ENCODE measurements at places on chromosomes 7 and 10.
A peak's percentile ranks its signal among the peaks of the same experiment; 100 is the strongest.

DNA sequence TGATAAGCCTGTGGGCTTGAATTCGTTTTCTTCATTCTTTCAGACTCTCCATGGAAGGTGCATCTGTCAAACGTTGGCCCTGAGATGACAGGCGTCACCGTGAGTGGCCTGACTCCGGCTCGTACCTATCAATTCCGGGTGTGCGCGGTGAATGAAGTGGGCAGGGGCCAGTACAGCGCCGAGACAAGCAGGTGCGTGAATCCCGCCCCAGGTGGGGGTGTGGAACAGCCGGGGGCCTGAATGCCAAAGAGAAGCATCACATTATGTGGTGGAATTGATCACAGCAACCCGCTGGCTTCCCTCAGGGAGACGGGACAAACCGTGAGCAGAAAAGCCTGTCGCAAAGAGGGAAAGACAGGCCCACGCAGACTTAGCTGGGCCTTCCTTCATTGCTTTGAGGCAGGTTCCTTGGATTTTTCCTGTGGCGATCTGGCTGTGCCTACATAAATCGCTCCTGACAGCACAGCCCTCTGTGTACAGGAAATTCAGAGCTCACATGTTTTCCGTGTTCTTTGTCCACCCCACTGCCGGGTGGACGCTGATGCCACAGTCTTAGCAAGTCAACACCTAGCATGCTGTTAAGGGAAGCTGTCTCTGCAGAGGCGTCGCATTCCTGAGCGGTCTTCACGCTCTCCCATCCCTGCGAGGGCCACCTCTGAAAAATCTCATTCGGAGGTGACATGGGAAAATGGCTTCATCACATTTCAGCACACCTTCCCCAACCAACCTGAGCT lies 671.0 kb upstream of the FOXK1 start:
- DNase-seq, result no peak

DNA sequence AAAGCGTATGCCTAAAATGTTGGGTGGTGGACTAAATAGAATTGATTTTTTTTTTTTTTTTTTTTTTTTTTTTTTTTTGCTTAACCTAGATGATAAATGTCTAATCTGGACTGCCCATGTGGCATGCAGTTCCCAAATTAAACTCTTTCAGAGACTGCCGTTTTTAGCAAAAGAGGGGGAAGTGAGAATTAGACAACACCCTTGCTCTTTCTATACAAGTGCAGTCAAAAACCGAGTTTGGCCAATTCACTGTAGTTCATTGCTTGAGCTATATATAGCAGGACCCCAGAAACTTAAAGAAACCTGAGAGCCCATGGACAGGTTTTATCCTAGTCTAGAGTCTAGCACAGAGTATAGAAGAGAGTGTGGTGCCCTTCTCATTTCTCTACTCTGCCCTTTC lies 141.9 kb downstream of the GRM3 start:
- no peak for DNase-seq

GRCh38 chr7:134995239-134996096 lies 9.2 kb downstream of the AGBL3 start:
- no peak for DNase-seq

- DNase-seq, result no peak
Measured at GRCh38 chr10:72616716-72617115, 9.2 kb downstream of the MICU1 start.

GRCh38 chr10:63646491-63646890 lies 125.3 kb downstream of the REEP3 start:
- DNase-seq, result no peak

GRCh38 chr10:12681252-12681651 lies 320.3 kb downstream of the CCDC3 start:
- no peak for DNase-seq

- DNase-seq, result peak; percentile 70
Measured at GRCh38 chr7:81499262-81500116, 270.4 kb downstream of the HGF start.

DNA sequence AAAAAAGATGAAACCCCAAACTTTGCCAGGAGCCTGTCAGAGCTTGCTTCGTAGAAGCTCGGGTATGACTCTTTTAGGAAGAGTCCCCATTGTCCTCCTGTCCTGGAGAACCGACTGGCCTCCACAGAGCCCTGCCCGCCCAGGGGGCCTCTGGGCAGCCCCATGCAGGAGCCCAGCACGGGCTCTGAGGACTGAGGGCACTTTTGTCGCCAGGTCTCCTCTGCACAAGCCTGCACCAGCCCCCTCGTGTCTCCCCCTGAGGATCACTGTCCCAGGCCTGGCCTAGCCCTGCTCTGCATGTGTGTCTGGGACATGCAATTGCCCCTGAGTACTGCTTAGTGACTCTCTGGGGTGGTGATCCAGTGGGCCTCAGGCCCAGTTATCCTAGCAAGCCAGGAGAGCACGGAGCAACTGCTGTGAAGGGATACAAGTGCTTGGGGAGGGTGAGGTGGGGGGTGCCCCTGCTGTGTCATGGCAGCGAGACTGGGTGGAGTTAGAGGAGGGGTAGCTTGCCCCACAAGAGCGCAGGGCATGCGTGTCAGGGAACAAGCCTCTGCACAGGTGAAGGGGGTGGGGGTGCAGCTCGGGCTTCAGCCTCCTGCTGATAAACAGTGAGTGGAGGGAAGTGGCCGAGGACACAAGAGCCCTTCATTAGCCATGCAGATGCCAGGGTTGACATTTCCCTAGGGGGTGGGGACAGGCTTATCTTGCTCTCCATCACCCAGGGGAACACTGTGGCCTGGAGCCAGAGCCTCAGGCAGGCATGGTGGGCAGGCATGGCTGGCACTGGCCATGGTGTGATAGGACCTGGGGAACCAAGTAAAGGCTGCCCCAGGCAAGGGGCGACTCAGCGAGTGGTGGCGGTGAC lies 143.4 kb downstream of the C10orf105 start:
- DNase-seq, result no peak

- DNase-seq, result no peak
Measured at GRCh38 chr7:91657483-91658071, 222.9 kb downstream of the MTERF1 start.

DNA sequence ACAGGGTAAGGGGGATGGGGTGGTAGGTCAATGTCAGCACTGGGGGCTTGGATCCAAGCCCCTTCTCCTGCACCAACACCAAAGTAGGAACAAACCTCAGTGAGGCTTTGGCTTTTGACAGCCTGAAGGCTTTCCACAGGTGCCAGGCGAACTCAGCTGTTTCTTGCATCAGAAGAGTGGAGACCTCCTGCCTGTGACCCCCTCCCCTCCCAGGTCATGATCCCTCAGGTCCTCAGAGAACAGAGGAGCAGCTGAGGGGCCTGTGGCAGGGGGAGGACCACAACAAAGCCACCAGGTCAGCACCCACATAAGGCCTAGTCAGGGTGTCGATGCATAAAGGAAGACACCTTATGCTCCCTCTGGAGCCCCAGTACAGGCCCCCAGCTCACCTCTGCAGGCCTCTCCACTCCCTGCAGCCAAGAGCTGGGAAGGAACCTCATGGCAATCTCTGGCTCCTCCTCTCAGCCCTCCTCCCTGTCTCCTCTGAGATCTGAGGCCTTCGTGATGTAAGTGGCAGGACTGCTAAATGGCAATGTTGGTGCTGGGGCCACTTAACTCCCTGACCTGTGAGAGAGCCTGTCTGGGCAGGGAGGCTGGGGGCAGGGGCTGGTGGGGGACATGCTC lies 19.1 kb upstream of the PRRT4 start:
- DNase-seq, result no peak

DNA sequence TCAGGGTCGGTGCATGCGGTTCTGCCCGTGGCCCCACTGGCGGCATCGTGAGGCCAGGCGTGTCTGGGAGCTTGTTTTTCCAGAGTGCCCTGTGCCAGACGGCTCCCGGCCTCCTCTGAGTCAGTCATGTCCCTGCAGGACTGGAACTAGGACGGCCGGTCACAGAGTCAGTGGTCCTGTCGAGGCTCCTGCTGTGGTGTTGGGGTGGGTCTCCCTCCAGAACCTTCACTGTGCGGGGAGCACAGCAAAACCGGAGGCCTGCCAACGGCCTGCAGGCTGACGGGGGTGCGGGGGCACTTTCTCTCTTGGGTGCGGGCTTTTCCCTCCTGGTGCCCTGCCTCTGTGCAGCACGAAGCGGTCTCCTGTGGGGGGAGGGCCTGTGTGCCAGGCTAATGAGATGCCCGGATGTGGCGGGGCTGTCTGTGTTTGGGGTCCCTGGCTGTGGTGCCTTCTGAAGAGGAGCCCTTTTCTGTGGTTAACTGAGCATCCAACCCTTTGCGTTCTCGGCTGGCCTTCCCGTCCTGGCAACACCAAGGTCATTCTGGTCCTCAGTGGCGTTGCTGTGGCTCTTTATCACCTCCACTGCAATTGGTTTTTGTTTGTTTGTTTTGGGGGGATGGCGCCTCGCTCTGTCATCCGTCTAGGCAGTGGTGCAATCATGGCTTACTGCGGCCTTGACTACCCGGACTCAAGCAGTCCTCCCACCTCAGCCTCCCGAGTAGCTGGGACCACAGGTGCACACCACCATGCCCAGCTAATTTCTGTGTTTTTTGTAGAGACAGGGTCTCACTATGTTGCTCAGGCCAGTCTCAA lies 8.0 kb downstream of the GET4 start:
- DNase-seq, result no peak

DNA sequence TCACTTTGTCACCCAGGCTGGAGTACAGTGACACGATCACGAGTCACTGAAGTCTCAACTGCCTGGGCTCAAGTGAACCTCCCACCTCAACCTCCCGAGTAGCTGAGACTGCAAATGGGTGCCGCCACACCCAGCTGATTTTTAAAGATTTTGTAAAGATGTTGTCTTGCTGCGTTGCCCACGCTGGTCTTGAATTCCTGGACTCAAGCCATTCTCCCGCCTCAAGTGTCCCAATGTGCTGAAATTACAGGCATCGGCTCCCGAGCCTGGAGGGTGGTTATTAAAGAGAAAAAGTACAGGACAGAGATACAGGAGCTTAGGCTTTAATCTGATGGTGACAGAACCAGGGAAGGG lies 55.1 kb downstream of the KCTD7 start:
- DNase-seq, result no peak

DNA sequence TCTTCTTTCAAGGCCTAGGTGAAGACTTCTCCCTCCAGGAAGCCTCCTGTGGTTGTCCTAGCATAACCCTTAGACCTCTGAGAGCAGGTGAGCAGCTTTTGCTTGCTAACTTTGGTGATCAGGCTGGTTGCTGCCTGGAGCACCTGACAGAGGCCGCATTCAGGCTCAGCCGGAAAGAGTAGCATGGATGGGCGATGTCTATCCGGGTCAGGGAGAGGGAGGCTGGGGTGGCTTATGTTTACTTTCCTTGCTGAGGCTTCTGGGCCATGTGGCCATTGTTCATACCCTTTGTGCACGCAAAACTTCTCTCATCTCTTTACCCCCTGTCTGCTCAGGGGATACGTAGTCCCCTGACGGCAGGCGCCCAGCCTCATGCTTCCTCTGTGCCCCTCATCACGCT lies 27.4 kb upstream of the PCBD1 start:
- DNase-seq, result no peak

DNA sequence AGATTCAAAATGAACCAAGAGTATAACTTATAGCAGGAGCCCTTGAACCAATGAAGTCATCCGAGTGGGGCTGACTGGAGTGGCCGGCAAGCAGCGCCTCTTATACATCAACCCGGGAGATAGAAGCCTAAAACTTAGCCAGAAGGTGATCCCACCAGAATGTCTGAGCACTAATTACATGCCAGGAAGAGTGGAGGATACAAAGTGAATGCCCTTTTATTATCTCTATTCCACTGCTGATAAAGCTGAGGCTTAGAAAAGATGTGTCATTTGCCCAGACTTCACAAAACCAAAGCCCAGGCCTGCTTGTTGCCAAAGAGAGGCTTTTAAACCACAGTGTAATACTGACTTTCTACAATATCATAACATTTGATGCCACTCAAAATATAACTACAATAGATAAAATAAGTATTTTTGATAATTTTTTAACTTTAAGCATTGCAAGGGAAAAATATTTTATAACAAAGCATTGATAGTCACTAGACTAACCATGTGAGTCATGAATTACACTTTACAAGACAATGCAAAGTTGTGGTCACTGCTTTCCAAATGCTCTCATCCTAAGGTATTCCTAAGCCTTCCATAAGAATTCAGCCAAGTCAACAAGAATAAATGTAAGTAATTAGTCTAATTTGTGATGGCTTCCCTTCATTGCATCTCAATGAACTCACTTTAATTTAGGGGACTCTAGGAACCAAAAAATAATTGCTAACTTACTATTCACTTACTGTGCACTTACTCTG lies 58.6 kb upstream of the ARID5B start:
- no peak for DNase-seq

DNA sequence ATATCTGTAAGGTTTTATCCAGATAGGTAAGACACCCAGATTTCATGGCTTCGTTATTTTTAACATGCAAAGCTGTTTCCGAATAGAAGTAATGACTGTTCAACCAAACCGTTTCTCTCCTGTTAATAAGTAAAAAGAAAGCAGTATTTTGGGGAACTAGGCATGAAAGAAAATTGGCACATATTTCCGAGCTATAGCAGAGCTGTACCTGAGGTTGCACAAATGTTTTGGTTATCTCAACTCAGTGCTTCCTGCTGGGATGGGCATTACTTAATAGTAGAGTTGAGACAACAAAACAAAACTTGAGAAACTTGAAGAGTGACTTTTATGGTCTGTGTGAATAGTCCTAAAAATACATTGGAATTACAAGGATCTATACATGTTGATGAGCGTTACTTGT lies 564.3 kb upstream of the SORCS1 start:
- no peak for DNase-seq

DNA sequence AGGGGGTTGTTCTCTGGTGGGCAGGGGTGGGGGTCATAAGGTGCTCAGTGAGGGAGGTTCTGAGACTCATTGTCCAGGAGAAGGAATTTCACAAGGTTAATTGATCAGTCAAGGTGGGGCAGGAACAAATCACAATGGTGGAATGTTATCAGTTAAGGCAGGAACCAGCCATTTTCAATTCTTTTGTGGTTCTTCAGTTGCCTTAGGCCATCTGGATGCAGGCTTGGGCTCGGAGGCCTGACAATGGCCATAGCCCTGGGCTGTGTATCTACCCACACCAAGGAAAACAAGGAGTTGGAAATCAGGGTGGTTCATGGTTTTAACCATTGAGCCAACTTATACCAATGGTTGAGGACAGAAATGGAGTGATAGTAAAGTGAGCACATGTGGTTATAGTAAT lies 1221.8 kb downstream of the TYW1 start:
- DNase-seq, result no peak

DNA sequence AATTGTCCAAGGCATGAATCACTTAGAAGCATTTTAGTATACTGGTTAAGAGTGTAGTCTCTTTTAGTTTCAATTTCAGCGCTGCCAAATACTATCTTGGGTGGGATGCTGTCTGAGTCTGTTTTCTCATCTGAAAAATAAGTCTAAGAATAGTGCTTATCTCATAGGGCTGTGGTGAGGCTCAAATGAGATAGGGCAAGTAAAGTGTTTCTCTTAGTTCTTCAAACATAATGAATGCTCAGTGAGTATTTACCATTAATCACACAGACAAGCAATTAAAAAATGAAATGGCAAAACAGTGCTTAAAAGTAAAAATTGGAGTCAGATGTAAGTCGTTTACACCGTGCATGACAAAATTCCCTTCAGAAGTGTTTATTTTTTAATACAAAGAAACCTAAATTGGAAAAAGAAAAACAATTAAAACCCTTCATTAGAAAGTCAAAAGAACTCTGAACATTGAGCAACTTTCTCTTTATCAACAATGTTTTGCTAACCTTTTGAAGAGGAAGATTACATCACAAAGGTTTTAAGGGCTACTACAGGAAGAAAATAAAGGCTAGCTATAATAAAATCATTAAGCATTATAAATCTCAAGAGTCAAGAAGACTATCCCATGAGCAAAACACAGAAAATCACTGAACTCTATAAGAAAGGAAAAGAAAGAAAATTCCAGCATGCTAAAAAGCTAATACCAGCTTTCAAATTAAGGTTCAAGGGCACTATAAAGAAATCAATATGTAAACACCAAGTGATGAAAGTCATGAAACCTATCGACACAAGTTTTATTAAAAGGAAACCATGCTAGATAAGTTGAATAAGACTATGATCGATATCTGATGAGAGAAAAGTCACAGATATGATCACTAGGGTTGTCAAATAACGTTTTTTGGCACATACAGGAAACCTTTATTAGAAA lies 45.6 kb upstream of the C1GALT1 start:
- DNase-seq, result no peak

All from NCI-H1930 (cell line).